Bronchial epithelial cell (primary cell): ENCODE measurements at places on chromosomes 7 and 10.

GRCh38 chr7:136953386-136953785, 84.9 kb downstream of the CHRM2 start:
- DNase-seq, result no peak

DNA sequence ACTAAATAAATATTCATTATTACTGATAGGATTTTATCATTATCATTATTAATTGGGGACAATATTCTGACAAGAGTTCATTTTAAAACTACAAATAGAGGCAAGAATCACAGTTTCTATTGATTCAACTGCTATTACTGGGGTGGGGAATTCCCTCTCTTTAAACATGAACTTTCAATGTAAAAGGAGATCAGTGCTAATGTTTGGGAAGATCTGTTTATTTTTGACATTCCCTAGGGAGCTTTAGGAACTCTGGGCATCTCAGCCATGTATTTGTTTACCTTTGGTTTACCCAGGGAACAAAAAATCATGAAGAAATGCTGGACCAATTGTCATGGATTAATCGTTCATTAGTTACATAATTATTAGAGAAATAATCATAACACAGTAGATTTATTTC, 443.2 kb upstream of the AKR1E2 start:
- no peak for DNase-seq

- no peak for DNase-seq
Observed at GRCh38 chr7:94414481-94414880, 19.8 kb downstream of the COL1A2 start.

DNA sequence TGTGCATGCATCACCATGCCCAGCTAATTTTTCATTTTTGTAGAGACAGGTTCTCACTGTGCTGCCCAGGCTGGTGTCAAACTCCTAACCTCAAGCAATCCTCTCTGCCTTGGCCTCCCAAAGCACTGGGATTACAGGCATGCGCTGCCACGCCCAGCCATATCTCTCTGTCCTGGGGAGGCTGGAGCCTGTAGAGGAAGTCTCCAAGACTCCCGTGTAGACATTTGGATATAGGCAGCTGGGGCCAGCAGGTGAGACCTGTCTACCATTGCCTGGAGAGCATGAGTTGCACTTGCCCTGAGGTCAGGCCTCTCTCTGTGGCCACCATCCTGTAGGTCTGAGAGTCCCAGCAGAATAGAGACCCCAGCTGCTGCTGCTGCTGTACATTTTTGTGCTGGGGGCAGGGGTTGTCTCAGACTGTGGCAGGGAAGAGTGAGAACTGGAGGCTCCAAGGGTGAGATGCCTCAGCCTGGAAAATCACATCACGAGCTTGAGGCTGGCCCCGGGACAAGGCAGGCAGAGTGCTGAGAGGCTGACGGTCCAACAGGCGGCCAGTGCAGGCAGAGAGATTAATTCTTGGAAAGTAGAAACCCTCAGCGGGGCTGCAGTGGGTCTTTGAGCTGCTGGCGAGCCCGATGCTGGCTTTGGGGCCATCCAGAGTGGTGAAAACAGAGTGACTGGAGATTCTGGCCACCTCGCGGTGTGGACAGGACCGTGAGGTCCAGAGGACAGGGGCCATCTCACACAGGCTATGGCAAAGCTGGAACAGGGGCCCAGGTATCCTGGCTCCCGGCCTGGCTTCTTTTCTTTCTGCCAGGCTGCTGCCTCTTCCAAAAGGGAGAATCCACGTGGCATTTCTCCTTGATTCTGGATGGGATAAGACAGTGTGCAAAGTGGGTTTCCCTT, 60.9 kb downstream of the TMEM270 start:
- DNase-seq, result no peak

GRCh38 chr10:111246136-111246535, 169.3 kb downstream of the ADRA2A start:
- DNase-seq, result no peak
